ENCODE measurements at places on chromosomes 16 and 17. TPM values are rescaled to one million over a fixed set of nuclear protein-coding genes. Genes with fewer than 3 reads are reported as not detected.

Gene SCN4A
- 0.90 TPM for total RNA-seq

Gene C16orf95
- total RNA-seq: 9.8 TPM

Gene VPS35
- 54.4 TPM for total RNA-seq

Gene TBC1D3
- total RNA-seq: not detected

Gene ZG16
- total RNA-seq: not detected

Gene KCNJ18
- total RNA-seq: not detected

Gene NPW
- total RNA-seq: not detected

Gene PRCD
- total RNA-seq: 6.6 TPM

Gene TSPAN10
- total RNA-seq: 0.22 TPM
